Hepatic stellate cell (primary cell): ENCODE measurements at places on chromosomes 5 and 9.

DNA sequence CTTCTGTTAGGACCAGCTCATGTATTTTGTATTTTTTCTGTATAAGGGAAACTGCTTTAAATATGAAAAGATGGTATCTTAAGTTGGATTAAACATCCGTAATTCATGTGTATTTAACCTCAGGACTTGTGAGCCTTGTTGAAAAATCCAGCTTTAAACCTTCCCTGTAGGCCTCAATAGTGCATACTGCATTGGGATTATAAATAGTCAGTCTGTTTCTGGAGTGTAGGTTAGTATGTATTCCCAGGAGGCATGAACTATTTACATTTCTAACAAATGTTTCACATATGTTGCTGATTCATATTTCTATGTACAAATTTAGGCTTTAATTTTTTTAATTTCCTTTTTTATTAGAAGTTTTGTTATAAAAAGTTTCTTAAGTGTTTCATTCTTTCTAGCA, 137.9 kb upstream of the GRHPR start:
- DNase-seq, result peak; percentile 17

GRCh38 chr5:44809215-44809955, 638 bp downstream of the MRPS30 start:
- DNase-seq, result peak; percentile 37

- no peak for DNase-seq
These were observed 184.4 kb downstream of the ISL1 start for GRCh38 chr5:51567636-51568035.

DNA sequence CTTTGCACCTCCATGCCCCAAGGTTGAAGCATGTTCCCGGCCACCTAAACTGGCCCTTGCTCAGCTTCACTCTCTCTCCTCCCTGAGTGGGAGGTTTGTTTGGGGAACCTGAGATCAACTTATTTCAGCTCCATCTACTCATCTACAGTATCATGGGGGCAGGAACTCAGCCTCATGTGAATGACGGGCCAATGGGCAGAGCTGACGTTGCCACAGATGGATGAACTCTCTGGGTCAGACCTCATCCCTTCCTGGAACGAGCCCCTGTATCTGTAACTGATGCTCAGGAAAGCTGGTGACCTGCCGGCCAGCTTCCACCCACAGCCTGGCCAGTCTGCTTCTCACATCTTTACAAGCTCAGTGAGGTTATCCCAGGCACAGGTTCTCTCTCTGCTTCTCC, 369.6 kb downstream of the IRX2 start:
- DNase-seq, result no peak

GRCh38 chr9:103898550-103898949, 195.6 kb upstream of the SMC2 start:
- no peak for DNase-seq

- DNase-seq, result no peak
These were observed 95.6 kb downstream of the GNAQ start for GRCh38 chr9:77935974-77936373.

DNA sequence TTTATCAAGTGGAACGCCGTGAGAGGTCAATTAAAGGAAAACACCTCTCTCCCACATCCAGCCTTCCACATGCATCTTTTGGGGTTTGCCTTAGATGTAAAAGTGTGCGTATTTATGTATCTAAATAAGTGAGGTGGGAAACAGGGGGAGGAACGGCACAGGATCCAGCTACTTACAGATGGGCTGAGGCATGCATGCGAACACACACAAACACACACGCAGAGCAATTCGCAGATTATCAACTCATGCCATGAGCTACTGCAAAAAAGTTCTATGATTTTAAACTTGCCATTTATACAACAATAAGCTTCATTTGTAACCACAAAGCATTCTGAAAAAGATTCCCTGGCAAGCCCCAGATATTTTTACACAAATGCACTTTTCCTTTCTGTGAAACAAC, 242.1 kb downstream of the BNC2 start:
- peak; percentile 5 for DNase-seq

DNA sequence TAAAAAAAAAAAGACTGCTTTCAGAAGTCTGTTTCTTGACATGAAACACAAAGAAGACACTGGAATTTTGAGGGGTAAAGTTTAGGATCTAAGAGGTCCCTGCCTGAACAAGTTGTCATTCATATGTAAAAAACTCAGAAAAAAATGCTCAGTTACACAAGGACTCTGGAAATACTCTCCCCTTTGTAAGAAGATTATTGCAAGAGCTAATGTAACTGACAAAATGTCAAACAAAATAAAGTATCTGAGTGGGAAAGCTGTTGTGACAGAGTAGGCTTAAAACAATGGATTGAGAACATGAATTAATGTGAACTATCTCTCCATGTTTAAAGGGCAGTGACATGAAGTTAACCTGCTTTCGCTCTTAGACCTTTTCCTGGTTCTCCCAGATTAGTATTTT, 416.7 kb upstream of the TYRP1 start:
- no peak for DNase-seq

DNA sequence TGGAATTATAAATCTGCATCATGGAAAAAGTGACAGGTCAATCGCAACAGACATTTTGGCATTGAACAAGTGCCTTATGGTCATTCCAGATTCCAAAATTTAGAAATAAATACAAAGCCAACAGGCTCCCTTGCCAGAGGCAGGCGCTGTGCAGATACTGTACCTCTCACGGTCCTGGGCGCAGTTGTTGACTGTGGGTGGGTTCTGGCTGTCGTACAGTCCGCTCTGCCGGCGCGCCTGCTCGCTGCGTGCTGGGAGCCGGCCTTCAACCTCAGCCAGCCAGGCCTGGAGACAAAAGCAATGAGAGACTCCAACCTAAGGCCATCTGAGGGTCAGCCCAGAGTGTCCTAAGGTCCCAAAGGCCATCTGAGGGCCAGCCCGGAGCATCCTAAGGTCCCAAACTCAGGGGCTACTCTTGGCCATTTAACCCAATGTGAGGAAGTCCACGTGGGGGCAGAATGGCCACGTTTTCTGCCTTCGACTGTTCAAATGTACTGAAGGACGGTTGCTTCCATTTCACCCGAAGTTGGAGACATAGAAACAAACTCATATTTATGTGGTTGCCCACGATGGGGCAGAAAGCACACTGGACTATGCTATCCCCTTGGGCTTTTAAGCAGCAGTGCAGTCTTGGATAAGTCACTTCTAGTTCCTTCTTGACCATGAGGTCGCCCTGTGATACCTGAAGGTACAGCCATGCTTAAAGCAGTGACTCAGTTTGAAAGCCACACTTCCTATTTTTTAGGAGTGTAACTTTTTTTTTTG, 65.2 kb downstream of the USP20 start:
- no peak for DNase-seq
